ENCODE measurements at places on chromosomes 6 and 20.

- no peak for DNase-seq
Observed at GRCh38 chr20:4574356-4574690, 147.4 kb upstream of the PRND start.

GRCh38 chr20:62900052-62900691 is 26.1 kb downstream of the DIDO1 start:
- peak; percentile 92 for DNase-seq

- DNase-seq, result no peak
Observed at GRCh38 chr6:8731874-8732273, 296.5 kb upstream of the SLC35B3 start.

DNA sequence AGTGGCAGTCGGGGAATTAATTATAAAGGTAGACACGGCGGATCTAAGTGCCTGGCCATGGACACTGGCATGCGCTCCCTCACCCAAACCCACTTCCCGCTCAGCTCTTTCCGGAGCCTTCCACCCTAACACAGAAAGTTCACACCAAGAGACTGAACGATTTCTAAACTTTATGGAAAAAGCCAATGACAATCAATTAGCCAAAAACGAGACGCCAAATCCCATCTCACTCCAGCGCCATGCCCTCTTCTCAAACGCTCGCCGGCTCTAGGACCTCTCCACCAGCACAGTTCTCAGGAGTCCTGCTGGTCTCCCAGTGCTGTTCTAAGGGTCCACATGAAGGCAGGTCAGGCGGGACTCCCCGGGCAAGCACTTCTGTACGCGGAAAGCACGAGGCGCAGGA is 641 bp downstream of the SF3B5 start:
- no peak for DNase-seq

- DNase-seq, result no peak
Observed at GRCh38 chr6:33587529-33587928, 7.5 kb upstream of the BAK1 start.

DNA sequence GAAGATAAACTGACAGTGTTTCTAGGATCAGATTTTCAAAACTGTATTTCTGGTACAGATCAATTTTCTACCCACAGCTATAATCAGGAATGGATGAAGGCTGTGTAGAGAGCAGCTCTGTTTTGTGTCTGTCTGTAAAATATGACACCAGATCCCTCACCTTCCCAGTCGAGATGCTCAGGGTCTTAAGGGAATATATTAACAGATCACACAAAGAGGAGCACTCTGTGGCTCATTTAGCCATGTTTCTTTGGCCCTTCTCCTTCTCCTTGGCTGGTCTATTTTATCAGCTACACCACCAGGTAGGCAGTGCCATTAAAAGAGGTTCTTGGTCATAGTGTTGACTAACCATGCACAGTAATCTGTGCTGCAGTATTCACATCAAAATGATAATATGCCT is 82.6 kb downstream of the PREP start:
- DNase-seq, result no peak

- DNase-seq, result no peak
Observed at GRCh38 chr6:51843456-51844056, 243.9 kb downstream of the PKHD1 start.

GRCh38 chr6:33610779-33611732 is 10.1 kb upstream of the ITPR3 start:
- no peak for DNase-seq

GRCh38 chr6:5590187-5590586 is 328.9 kb downstream of the FARS2 start:
- DNase-seq, result no peak

DNA sequence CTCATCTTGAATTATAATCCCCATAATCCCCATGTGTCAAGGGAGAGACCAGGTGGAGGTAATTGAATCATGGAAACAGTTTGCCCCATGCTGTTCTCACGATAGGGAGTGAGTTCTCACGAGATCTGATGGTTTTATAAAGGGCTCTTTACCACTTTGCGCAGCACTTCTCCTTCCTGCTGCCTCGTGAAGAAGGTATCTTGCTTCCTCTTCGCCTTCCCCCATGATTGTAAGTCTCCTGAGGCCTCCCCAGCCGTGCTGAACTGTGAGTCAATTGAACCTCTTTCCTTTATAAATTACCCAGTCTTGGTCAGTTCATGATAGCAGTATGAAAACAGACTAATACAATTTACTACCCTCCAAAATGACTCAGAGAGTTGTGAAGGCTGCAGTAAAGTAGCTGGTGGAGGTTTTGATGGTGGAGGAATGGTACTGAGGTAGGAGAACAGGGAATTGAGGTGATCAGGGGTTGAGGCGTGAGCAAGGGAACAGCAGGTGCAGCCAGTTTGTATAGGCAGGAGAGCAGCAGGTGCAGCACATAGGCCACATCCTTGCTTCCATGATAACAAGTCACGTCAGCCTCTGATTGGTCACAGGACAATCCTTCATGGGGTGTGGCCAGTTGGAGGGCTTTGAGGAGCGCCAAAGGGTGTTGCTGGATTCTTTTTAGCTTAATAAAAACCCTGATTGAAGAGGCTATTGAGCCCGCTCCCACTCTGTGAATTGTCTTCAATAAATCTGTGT is 150.0 kb downstream of the CDC5L start:
- DNase-seq, result no peak

DNA sequence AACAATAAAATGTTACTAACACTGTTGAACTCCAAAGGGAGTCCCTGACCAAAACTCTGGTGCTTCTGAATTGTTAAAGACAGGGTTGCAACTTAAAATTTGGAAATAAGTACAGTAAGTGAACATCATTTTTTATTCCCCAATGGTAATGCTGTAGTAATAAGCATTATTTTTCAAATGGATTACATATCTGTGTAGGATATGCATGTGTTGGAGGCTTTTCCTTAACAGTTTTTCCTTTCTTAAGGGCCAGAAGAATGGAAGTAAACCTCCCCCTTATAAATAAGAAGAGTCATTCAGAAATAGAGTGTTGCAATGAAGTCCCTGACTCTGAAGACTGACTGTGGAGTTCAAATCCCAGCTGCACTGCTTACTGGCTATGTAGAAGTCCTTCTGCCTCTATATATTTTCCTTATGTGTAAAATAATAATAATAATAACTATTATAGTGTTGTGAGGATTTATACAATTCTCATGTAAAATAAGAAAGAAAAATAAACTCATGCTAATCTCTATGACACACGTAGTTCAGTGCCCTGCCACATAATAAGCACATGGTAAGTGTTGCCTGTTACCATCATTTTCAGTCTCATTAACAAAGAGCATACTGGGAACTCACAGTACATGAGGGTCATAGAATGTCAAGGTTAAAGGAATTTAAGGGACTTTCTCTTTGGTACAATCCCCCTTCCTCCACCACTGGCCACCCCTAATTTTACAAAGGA is 129.8 kb upstream of the SMLR1 start:
- no peak for DNase-seq

- no peak for DNase-seq
Observed at GRCh38 chr20:61989741-61990140, 75.9 kb downstream of the TAF4 start.

GRCh38 chr6:4732691-4733315 is 43.4 kb upstream of the CDYL start:
- peak; percentile 87 for DNase-seq

DNA sequence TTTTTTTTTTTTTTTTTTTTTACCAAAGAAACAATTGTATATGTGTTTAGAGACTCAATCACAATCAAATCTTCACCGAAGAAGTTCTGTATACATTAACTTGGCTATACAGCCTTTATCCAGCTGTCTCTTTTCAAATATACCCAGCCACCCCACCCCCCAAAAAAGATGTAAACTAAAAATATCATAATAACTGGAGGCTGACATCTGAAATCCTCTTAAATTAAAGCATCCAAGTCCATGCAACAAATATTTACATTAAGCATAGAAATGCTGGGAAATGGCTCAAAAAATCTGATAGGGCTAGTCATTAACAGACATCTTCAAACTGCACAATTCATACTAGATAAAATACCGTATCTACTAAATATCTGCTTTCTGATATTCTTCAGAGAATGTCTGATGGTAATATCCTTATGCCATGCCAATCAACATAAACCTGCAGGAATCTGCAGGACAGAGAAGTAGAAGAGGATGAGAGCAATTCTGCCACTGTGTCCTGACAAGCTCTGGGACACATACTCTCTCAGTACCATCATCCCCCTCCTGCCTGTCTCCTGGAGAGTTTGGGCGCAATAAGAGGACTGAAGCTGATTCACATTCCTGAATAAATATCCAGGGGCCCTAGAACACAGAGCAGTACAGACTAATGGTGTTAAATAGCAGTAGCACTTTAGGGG is 152.4 kb downstream of the KIF6 start:
- DNase-seq, result no peak

DNA sequence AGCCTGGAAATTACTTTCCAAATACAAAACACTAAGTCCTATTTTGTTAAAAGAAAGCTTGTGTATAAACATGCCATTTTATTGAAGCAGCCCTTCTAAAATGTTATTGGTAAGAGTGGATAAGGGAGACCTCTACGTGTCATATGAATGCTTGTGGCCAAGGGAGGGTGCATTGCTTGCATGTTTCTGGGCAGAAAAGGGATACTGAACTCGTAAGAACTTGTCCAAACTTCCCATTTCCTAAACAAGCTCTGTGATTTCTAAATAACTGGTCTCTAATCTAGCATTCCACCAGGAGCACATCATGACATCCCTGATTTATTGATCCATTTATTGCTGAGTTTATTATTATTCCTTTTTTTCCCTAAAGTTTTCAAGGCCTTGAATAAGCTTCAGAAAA is 474.1 kb downstream of the CD109 start:
- peak; percentile 55 for DNase-seq

DNA sequence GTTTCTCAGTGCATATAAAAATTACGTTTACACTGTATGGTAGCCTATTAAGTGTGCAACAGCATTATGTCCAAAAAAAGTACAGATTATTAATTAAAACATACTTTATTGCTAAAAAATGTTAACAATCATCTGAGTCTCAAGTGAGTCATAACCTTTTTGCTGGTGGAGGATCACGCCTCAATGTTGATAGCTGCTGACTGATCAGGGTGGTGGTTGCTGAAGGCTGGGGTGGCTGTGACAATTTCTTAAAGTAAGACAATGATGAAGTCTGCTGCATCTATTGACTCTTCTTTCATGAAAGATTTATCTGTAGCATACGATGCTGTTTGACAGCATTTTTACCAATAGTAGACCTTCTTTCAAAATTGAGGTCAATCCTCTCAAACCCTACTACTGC is 155.1 kb downstream of the BTBD9 start:
- DNase-seq, result no peak

DNA sequence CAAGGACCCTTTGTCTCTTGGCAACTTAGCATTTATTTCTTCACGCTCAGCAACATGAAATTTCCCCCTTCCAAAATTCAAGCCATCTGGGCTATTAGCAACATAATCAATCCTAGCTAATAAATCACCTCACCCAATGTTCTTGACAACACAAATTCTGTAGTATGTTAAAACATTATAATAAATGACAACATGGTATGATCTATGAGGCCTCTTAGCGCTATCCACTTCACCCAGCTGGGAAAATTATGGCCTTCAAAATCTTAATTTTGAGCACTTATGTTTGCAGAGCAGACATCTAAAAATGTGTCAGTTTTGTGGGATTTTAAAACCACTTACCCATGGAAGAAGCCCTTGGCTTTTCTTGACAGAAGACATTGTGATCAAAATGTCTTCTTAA is 181.9 kb downstream of the HDGFL1 start:
- DNase-seq, result no peak

GRCh38 chr6:41555326-41556300 is 9.4 kb downstream of the FOXP4 start:
- no peak for DNase-seq

- DNase-seq, result no peak
Observed at GRCh38 chr6:112178846-112179245, 75.5 kb downstream of the LAMA4 start.

GRCh38 chr20:56372850-56373249 is 14.1 kb downstream of the FAM210B start:
- no peak for DNase-seq

DNA sequence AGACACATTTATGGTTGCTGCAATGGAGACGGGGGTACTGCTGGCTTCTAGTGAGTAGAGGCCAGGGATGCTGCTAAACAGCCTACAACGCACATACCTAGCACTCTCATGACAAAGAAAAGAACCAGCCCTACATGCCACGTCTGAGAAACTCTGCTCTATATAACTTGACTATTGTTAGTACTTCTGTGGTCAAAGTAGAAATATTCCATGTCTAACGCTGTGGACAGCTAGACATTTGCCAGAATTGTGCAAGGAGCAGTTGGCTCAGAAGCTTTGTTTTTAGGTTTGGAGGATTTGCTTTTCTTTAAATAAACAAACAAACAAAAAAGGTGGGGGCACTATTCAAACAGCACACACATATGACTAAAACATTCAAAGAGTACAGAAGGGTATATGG is 20.5 kb downstream of the UBE2V1 start:
- no peak for DNase-seq

DNA sequence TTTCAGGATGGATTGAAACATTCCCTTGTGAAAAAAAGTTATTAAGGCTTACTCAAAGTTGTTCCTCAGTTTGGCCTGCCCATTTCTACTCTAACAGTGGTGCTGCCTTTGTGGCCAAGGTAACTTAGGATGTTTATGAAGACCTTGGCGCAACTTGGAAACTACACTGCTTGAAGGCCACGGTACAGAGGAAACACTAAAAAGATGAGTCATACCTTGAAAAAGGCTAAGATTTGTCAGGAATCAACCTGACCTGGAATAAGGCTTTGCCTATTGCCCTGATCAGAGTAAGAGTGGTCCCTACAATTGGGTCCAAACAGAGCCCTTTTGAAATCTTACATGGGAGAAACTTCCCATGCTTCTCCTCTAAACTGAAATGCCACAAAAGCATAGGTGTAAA is 119.9 kb upstream of the MOCS1 start:
- DNase-seq, result no peak

DNA sequence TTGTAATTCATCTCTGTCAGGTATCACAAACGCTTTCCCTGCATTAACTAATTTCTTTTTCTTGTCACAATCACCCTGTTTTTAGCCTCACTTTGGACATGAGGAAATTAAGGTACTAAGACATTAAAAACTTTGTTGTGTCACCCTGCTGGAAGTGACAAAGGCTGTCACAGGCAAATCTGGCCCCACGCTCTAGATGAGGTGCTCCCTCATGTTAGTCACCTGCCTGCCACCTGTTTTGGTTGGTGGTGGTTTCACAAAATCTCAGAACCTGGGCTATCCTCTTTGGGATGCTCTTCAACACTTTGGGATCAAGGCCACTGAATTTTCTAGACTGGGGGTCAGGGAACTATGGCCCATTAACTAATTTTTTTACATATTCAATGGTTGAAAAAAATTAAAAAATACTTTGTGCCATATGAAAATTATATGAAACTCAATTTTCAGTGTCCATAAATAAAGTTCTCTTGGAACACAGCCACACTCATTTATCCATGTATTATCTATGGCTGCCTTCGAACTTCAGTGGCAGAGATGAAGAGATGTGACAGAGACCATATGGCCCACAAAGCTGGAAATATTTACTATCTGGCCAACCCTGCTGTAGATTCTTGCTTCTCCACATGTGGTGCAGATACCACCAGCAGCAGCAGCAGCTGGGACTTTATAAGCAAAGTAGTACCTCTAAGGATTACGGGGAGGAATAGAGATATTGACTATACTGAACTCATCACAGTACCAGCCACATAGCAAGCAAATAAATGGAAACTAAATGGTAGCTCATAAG is 16.1 kb upstream of the TNFAIP3 start:
- no peak for DNase-seq

GRCh38 chr20:58584881-58585752 is 66.0 kb upstream of the STX16 start:
- DNase-seq, result peak; percentile 43

GRCh38 chr6:15456422-15456821 is 206.4 kb downstream of the DTNBP1 start:
- DNase-seq, result no peak
